Glomerular endothelial cell (primary cell): ENCODE measurements at places on chromosomes 4 and X. TPM values are rescaled to one million over a fixed set of nuclear protein-coding genes. Genes with fewer than 3 reads are reported as not detected.

MCF2 gene
- 0.12 TPM in 1 of 2 replicates, not detected in the other for total RNA-seq

MAP7D2 gene
- total RNA-seq = 0.58 TPM in 2 replicates

VGLL1 gene
- total RNA-seq = not detected in 2 replicates

SSX2B gene
- not detected in 2 replicates for total RNA-seq

MMRN1 gene
- total RNA-seq = 28.7 and 118 TPM in 2 replicates

NLGN3 gene
- total RNA-seq = 0.10 and 0.99 TPM in 2 replicates

MND1 gene
- 0.82 and 6.2 TPM in 2 replicates for total RNA-seq

CXXC4 gene
- 0.05 and 0.06 TPM in 2 replicates for total RNA-seq

ADH7 gene
- not detected in 2 replicates for total RNA-seq

MAGEA9B gene
- total RNA-seq = not detected in 2 replicates

NAP1L5 gene
- total RNA-seq = 2.8 and 5.5 TPM in 2 replicates

CRLF2 gene
- not detected in 2 replicates for total RNA-seq

CT47B1 gene
- not detected in 2 replicates for total RNA-seq

SLC9B1 gene
- total RNA-seq = 0.24 and 0.41 TPM in 2 replicates

SSX4B gene
- total RNA-seq = not detected in 2 replicates

CPE gene
- total RNA-seq = 6.6 and 10.2 TPM in 2 replicates

COQ2 gene
- total RNA-seq = 14.1 and 17.5 TPM in 2 replicates

FBXL5 gene
- 75.7 and 83.3 TPM in 2 replicates for total RNA-seq

RAI2 gene
- total RNA-seq = 9.1 and 10.4 TPM in 2 replicates

POLA1 gene
- 5.0 and 9.6 TPM in 2 replicates for total RNA-seq

GSX2 gene
- not detected in 2 replicates for total RNA-seq

DGKK gene
- not detected in 2 replicates for total RNA-seq

CSAG1 gene
- not detected in 2 replicates for total RNA-seq

FAM236A gene
- total RNA-seq = not detected in 2 replicates

ARHGEF38 gene
- total RNA-seq = not detected in 2 replicates

FGD1 gene
- 8.3 and 12.5 TPM in 2 replicates for total RNA-seq

ZFYVE28 gene
- total RNA-seq = 8.1 and 11.3 TPM in 2 replicates

XAGE1A gene
- total RNA-seq = not detected in 2 replicates

SPANXC gene
- not detected in 2 replicates for total RNA-seq

STS gene
- total RNA-seq = 8.9 and 11.9 TPM in 2 replicates

NEUROG2 gene
- total RNA-seq = not detected in 2 replicates

SOD3 gene
- total RNA-seq = 0.35 and 0.58 TPM in 2 replicates

FDCSP gene
- not detected in 2 replicates for total RNA-seq

H2BW2 gene
- total RNA-seq = not detected in 2 replicates

TCEAL7 gene
- total RNA-seq = 8.5 and 16.2 TPM in 2 replicates

SCD5 gene
- 28.4 and 35.8 TPM in 2 replicates for total RNA-seq

FGF13 gene
- 17.1 and 27.4 TPM in 2 replicates for total RNA-seq

TMEM35A gene
- 4.7 and 8.1 TPM in 2 replicates for total RNA-seq

TRAPPC2 gene
- 12.3 and 14.2 TPM in 2 replicates for total RNA-seq

ARHGAP10 gene
- total RNA-seq = 16.7 and 27.0 TPM in 2 replicates

ASB5 gene
- not detected in 2 replicates for total RNA-seq

HPRT1 gene
- total RNA-seq = 13.2 and 22.3 TPM in 2 replicates

NPY2R gene
- not detected in 2 replicates for total RNA-seq

RPS6KA6 gene
- total RNA-seq = 0.29 and 0.34 TPM in 2 replicates

NPY1R gene
- 0.23 and 0.58 TPM in 2 replicates for total RNA-seq

PABPC4L gene
- total RNA-seq = 1.6 and 2.0 TPM in 2 replicates

PAGE4 gene
- total RNA-seq = not detected in 2 replicates

UNC5C gene
- total RNA-seq = 2.2 and 2.8 TPM in 2 replicates
